NCI-H748 treated with DMSO at 0.1 percent for 48 hours (cell line): ENCODE measurements at places on chromosomes 1 and 21.

- no peak for DNase-seq
Measured at GRCh38 chr1:173258479-173259264, 51.5 kb upstream of the TNFSF4 start.

- no peak for DNase-seq
Measured at GRCh38 chr1:119298687-119299303, 69.8 kb upstream of the HAO2 start.

DNA sequence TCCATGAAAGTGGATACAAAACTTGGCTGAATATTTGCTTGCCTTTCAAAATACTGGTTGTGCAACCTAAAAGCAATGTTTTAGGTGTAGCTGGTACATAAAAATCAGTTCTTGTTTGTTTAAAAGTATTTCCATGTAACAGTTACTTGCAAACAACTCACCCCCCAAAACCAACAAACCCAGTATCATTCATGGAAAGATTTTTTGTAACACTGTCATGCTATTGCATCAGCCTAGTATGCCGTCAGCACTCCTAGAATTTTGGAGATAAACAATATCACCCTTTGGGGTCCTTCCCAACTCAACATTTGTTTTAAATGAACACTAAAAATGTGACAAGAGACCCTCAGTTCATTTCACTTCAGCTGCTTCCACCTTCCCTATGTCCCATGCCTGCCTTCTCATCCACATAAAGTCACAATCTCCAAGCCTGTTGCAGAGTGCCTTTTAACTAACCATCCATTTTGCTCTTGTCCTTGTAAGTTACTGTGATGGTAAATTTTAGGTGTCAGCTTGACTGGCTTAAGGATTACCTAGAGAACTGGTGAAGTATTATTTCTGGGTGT lies 425.3 kb downstream of the DUSP10 start:
- DNase-seq: no peak

- DNase-seq: peak; percentile 93
Measured at GRCh38 chr1:212498283-212499040, 65.7 kb downstream of the NENF start.

DNA sequence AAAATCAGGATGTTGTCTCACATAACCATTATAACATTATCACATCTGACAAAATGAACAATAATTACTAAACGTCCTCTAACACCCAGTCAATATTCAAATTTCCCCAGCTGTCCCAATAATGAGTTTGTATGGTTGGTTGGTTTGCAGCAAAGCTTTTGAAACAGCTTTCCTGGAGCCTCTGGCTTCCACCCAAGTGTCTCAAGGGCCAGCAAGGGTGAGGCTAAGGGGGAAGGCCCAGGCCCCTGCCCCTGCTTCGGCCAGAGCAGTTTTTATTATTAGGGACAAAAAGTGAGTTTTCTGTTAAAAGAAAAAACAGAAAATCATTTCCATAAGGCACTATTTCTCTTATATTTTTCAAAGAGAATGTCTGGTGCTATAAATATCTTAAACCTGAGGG lies 19.1 kb upstream of the AVPR1B start:
- no peak for DNase-seq

GRCh38 chr1:77218477-77219165 lies 609 bp downstream of the PIGK start:
- DNase-seq: peak; percentile 34
